ENCODE measurements at places on chromosomes 16 and 17. TPM values are rescaled to one million over a fixed set of nuclear protein-coding genes. Genes with fewer than 3 reads are reported as not detected.

The SLC5A10 gene
- total RNA-seq = 0.13 TPM

DNA sequence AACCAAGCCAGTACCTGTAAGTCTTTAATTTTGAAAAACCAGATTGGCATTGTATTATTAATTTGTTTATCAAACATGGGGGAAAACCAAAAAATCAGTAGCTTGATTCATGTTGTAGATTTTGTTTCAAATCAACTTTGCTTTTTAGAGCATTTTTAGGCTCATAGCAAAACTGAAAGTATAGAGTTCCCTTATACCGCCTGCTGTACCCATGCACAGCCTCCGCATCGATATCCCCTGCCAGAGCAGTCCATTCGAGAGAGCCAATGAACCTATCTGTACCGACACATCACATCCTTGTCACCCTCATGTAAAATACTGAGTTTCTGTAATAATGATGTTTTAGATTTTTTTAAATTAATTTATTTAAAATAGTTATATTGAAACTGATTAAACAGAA lies 16.2 kb upstream of the MRC2 start:
- no peak for DNase-seq

The CXCL16 gene
- 3.6 TPM for total RNA-seq

The AOC2 gene
- total RNA-seq = 0.89 TPM

The SPDYE4 gene
- total RNA-seq = not detected

DNA sequence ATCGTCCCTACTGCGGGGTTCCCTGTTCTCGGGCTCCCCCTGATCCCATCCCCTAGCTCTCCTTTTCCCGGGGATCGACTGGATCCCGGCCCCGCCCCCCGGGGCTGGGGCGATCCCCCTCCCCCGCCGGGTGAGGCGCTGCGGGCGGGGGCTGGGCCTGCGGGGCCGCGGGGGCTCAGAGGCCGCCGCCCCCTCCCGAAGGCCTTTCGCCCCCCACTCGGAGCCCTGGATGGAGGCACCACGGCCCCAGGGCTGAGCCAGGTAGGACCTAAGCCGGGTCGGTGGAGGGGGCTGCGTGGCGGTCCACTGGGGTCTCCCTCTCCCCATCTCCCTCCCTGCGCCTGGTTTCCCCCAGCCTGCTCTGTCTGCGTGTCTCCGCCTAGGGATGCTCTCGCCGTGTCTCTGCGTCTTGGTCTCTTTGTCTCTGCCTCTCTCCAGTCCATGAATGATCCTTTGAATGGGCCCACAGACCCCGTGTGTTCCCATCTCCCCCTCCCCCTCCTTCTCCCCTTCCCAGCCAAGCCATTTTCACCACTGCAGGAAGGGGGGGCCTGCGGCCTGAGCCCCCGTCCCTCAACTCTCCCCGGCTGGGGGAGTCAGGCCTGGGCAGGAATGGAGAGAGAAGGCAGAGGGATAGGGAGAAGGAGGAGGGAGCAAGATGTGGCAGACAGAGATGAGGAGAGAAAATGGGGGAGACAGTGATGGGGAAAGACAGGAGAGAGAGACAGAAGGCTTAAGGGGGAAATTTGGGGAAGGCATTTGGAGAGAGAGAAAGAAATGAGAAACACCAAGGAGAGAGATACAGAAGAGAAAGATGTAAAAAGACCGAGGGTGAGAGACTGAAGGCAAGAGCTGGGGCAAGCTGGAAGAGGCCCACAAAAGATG lies 1.7 kb upstream of the TMEM256 start:
- no peak for DNase-seq

DNA sequence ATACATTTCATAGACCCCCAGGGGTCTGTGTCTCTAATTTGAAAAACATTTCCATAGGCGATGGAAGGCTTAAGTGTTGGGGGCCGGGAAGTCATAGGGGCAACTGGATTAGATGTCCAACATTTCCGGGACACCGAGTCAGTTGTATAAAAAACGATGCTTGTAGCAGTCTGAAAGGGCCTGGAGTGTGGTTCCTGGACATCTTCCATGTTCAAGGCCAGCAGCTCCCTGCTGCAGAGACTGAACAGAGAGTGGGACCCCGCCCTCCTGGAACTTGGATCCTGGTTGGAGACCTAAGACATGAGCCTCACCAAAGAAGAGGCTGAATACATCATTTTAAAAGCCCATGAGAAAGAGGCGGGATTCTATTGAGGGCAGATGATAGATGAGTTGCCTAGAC lies 82.0 kb upstream of the ZNF423 start:
- peak; percentile 44 for DNase-seq

DNA sequence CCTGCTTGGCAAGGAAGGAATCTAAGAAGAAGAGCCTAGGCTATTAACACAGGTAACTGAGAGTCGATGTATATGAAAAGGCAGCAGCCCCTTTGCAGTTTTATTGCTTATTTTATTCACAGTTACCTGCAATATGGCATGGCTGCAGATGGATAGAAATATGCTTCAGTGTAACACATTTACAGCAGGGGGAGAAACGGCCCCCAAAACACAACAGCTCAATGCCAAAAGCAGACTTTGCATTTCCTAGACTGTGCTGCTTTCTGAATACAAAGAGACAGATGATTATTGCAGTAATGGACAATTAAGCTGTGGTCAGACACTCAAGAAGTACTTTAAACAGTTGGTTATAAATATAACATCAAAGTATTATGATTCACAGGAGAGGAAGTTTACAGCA lies 108.0 kb upstream of the CDH13 start:
- DNase-seq = no peak

GRCh38 chr17:50027881-50028735 lies 27.8 kb upstream of the ITGA3 start:
- no peak for DNase-seq

DNA sequence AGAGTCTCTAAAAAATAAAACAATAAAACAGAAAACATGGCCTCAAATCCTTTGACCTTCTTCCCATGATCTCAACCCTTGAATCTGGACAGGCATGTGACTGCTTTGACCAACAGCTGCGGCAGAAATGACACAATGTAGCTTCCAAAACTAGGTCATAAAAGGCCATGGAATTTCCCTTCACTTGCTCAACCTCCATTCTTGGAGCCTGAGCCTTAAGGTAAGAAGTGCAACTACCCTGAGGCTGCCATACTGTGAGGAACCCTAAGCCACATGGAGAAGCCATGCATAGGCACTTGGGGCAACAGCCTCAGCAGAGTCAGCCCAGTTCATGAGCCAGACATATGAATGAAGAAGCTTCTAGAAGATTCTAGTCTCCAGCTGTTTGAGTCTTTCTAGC lies 75.7 kb upstream of the BRD7 start:
- no peak for DNase-seq

The HS3ST4 gene
- total RNA-seq = not detected

DNA sequence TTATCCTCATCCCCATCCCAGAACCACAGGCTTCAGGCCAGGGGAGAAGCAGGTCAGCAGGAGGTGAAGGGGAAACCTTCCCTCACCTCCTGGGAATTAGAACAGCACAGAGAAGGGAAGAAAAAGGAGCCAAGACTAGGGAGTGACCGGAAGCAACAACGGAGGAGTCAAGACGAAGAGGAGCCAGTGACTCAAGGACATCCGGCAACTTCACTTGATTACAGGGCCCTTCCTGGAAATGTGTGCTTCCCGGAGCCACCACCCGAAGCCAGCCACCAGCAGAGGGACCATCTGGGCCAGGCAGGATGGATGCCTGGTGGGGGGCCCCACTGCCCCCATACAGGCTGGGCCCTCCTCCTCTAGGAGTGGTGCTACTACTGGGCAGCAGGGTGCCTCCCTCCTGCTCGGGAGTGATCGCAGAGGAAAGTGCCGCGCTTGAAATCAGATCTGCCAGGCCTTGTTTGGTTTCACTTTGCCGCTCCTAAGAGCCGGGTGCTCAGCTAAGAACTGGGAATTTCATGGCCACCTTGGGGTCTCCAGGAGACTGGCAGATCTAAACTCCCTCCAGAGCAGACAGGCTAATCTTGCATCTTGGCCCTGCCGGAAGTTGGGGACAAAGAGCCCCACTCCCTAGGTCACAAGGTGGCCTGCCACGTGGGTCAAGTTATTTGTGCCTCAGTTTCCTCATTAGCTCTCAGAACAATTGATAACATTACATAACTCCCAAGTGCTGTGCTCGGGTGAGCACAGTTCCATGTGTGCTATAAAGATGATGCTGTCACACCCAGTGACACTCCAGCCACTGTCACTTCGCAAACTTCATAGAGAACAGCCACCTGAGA lies 6.6 kb downstream of the CDC42EP4 start:
- DNase-seq = peak; percentile 82

DNA sequence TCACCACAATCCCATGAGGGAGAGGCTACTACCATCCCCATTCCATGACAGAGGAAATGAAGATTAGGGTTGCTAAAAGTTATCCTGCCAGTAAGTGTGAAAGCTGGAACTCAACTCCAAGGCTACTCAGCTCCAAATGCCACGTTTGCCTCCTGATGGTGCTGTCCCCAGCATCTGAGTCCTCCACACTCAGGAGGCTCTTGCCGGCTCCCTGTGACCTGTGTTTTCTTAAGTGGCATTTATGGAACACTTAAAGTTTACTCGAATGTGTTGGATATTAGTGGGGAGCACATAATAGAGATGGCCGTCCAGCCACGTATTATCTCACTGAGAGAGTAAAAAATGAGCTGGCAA lies 267.9 kb downstream of the CBLN1 start:
- no peak for DNase-seq

- DNase-seq = no peak
Observed at GRCh38 chr16:8959921-8960787, 3.6 kb downstream of the USP7 start.

DNA sequence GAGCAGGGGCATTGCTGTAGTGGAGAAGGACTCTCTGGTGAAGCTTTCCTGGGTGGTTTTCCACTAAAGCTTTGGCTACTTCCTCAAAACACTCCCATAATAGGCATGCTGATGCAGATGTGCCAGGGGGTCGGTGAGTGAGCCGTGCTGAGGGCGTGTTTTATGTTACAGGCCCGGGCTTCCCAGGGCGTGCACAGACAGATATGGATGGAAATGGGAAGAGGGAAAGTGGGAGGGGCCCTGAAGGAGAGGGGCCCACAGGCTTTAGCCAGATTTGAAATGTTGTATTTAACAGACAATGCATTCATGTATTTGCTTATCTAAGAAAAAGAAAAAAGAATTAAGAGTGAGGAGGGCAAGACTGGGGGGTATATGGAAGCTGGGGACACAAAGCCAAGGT lies 56.3 kb downstream of the IL21R start:
- DNase-seq = no peak

The MAPT gene
- 44.4 TPM for total RNA-seq

The TMEM95 gene
- not detected for total RNA-seq

DNA sequence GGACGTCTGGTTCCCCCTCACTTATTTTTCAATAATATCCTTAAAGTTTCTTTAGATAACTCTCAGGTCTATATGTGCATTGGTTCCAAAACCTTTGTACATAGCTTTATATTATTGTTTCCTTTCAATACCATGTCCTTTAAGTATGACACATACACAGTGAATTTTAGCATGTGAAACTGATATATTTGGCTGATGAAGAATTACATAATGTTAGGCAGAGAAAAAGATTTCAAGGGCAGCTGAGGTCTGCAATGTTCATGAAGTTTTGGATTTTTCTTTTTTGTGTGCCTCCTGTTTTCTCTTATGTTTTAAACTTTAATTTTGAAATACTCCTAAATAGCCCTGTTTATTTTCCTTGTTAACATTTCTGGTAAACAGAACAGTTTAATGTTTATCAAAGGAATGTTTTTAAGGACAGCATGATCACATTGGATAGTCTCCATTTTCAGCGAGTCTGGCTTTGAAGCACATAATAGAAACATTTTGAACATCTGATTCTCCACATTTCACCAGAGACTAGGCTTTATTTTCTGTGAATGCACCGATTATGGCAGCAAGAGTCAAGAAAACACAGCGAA lies 32.9 kb upstream of the FBXO47 start:
- DNase-seq = no peak

DNA sequence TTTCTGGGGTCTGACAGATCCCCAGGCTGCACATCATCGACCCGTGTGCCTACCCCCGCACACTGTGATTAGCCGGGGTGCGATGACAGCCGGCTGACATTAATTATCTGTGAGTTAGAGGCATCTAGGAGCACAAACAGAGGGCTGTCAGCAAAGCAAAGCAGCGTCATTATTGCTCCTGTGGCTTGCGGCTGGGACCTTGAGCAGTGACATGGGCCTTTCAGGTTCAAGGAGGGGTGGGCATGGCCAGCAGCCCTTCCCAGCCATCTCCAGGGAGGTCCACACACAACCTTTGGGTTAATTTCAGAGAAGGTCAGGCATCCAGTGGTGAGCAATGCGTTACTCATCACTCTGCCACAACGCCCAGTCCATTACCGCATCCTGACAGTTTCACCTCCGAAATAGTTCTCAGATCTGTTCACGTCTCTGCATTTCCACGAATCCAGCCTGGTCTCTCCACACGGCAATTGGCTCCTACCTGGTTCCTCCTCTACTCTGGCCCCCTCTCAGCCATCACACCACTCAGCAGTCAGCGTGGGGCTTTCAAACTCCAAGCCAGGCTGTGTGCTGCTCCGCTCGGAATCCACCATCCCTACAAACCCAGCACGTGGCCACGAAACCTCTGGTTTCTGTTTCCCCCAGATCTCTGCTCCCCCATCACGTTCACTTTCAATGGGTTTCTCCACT lies 249.7 kb upstream of the C16orf82 start:
- no peak for DNase-seq

DNA sequence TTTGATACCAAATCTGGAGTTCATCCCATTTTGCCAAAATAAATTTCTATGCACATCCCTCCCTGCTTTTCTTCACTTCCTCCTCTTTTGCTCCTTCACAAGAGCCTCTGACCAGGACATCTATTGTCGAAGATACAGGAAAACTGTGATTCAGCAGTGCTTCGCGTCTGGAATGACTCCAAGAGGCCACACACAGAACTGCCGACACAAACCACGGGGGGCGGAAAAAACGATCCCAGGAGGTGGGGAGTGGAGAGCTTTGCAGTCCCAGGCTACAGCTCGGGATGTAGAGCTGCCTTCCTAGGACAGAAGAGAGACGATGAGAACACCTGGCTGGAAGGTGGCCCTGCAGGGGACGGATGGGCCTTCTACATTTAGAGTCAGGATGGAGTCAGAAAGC lies 102.8 kb downstream of the XYLT1 start:
- no peak for DNase-seq

- no peak for DNase-seq
Observed at GRCh38 chr16:30429418-30429677, 482 bp downstream of the DCTPP1 start.

DNA sequence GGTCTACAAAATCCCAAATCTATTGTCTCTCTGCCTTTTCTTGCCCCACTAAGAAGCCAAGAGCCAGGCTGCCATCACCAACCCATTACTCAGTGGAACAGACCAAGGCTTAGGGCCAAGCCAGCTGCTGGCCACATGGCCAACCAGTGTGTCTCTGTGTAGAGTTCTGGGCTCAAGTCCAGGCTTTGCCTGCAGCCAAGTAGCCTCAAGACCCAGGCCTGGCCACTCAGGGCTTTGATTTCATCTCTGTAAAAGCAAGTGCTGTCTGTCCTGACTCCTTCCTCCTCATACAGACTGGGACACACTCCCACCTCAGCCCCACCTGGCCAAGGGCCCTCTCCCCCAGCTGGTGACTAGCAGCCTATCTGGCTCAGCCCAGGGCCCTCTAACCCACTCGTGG lies 14.6 kb downstream of the SREBF1 start:
- DNase-seq = no peak

The KDM8 gene
- 3.0 TPM for total RNA-seq
